T-helper 2 cell (primary cell): ENCODE measurements at places on chromosomes 5 and 9.

DNA sequence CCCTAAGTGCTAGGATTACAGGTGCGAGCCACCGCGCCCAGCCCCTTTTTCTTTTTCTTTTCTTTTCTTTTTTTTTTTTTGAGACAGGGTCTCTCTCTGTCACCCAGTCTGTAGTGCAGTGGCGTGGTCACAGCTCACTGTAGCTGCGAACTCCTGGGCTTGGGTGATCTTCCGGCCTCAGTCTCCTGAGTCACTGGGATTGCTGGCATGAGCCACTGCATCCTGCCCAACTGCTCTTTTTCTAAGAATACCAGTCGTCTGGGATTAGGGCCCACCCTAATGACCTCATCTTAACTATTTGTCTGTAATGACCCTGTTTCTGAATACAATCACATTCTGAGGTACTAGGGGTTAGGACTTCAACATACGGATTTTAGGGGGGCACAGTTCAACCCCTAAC, 34.1 kb upstream of the NANS start:
- no peak for DNase-seq

DNA sequence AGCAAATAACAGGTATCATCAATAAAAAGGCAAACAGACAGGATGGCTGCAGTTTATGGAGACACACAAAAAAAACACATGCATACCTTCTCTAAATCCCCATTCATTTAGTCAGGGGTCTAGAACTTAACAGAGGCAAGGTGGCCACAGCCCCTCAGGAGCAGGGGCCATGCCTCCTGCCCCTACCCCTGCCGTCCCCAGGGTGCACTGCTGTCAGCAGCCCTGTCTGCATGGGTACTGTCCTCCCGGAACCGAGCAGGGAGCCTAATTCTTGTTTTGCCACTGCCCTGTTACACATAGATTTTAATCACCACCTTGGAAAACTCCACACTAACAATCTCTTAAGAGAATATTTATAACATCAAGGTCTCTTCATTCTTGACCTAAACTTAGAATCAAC, 39.0 kb downstream of the ADAMTS12 start:
- no peak for DNase-seq

- no peak for DNase-seq
These were observed 386.1 kb downstream of the DNAH5 start for GRCh38 chr5:13558408-13558807.

- DNase-seq, result no peak
These were observed at the start of gene BICD2 for GRCh38 chr9:92764381-92764987. TSS of gene BICD2 (minus strand) at chr9:92764833. CDS start at chr9:92764744, 89 bp downstream.

- peak; percentile 29 for DNase-seq
These were observed 28.3 kb upstream of the NIPAL4 start for GRCh38 chr5:157431544-157432200.

DNA sequence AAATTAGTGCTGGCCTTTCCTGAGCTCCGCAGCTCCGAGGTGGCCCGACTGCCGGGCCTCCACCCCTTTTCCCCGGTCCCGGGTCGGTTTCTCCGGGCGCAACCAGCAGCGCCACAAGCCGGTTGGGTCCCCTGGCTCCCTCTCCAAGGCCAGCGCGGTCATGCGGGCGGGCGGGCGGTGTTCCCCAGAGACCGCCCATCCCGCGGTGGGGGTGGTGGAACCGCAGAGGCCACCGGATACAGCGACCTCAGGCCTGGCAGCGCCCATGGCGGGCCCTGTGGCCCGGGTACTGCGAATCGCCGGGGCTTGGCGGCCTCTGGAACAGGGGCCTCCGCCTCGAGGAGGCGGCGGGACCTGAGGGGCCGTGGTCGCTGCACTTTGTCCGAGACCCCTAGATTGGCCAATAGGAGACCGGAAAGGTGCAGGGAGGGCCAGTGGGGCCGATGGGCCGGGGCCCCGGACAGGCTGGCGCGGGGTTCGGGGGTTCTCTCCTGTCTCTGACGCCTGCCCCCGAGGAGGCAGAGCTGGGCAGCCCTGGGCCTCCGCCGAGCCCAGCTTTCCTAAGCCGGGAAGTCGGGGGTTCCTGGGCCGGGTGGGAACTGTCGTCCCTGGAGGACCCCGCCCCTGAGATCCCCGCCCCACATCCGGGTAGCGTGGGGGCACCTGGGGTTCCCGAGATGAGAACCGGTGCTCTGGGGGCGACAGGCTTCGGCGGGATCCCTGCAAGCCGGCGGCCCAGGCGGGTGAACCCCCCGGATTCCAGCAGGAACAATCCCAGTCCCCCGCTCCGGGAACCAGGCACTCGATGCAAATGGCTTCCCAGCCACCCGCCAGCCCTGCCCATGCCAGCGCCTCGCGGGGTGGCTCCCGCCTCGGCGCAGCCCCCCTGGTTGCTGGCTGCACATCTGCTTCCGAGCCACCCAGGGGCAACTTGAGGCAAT, 293.9 kb downstream of the ZSWIM6 start:
- DNase-seq, result no peak

DNA sequence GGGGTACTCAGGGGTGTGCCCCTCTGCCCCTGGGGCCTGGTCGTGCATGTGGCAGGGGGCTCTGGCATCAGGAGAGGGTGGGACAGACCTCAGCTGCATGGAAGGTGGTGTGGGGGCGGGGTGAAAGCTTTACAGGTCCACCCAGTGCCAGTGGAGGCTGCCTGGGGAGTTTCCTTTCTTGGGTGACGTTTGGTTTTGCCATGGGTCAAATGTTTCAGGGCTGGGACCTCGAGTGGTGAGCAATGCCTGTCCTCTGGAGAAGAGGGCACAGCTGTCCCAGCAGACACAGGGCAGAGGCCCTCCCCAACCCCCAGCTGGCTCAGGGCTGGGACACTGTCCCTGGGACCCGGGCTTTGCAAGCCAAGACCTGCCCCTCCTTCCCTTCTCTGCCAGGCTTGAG, 3.6 kb downstream of the RXRA start:
- DNase-seq, result no peak

DNA sequence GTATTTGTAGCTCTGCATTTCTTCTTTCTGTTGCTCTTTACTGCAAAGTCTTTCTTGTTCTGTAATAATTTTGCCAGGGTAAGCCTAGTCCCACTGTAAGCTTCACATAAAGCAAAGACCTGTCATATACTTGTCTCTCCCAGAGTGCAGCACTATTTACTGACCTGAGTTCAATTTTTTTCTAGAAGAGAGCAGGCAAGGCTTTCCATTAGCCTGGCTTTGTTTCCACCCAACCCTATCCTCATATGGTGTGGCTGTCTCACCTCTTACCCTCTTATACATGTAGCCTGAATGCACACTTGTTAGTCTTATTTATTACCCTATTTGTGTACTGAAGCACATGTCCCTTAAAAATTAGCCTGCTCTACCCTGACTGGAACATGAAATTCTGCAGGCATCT, 170.4 kb downstream of the EFNA5 start:
- DNase-seq, result no peak

GRCh38 chr5:102765350-102765749, 10.2 kb downstream of the PAM start:
- DNase-seq, result no peak

- no peak for DNase-seq
These were observed 19.7 kb downstream of the LCP2 start for GRCh38 chr5:170277867-170278281.

GRCh38 chr5:51202161-51202560, 181.1 kb upstream of the ISL1 start:
- DNase-seq, result no peak

GRCh38 chr5:66171349-66172344, 27.5 kb downstream of the SREK1 start:
- peak; percentile 88 for DNase-seq

DNA sequence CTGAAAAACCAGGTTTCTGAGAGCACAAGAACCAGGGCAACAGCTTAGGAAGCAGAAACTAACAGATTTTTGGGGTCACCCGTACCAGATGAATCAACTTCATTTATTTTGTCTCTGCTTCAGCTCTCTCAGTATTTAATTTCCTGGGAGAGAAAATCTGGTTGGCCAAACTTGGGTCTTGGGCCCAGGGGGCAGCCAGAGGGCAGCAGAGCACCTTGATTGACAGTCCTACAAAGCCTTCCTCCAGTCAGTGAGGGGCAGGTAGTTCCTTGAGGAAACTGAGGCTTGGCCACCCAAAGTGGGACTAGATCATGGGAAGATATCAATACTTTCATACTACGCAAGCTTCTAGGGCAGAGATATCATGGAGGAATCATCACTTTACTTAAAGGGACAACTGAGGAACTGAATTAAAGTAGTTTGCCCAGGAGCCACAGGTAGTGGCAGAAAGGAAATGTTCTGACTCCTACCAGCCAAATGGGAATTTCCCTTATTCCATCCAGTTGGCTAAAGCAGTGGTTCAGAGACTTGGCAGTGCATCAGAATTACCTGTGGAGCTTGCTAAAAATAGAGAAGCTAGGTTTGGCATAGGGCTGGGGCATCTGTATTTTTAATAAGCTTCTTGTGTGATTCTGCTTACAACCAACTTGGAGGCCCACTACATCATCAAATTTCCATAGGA, 21.5 kb upstream of the ARHGAP26 start:
- no peak for DNase-seq

GRCh38 chr9:132054024-132054423, 25.6 kb downstream of the MED27 start:
- DNase-seq, result no peak

GRCh38 chr9:33350310-33350709, 52.1 kb downstream of the AQP7 start:
- no peak for DNase-seq

- no peak for DNase-seq
These were observed 255.1 kb upstream of the NREP start for GRCh38 chr5:112012104-112012503.

DNA sequence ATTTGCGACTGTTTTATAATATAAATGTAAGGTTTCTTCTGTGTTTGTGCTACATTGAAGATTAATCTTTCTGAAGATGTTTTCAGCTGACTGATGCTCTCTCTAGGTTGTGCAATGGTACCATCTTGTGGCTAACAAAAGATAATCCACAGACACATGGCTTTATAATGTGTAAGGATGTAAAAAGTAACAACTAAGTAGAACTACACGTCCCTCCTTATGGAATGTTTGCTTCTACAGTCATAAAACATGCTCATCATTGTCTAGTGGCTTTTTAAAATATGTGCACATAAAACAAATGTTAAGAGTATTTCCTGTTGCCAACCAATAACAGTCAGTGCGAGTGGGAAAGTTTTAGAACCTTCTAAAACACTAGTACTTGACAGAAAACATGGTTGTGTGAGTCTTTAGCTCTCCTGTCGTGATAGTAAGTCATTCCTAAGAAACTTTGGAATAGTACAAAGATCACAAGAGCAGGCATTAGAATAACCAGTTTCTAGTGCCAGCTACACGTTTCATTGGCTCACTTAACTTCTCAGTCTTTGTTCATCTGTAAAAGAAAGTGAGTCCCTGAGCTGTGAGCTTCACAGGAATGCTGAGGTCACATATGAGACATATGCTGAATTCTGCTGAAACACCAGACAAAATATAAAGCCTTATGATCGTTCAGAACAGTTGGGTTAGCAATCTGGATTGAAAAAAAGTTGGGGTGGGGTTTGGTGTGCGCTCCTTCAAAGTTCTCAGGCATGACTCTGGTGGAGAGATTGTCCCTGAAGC, 75.7 kb upstream of the GLIS3 start:
- no peak for DNase-seq

DNA sequence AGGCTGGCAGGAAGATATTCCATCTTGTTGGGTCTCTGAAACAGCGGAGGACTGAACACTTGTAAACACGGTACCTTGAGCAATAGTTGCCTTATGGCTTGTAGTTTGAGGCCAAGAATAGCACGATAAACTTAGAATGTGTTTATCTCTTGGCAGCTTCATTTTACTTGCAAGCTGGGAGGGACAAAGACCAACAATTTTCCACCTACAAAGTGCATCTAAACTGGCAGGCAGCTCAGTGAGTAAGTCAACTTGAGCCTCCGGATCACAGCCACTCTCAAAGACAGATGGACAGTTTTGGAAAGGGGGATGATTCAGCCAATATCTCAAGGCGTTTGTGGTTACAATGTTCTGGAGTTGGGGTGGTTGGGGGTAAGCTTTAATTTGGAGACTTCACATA, 652.6 kb downstream of the CETN3 start:
- no peak for DNase-seq

GRCh38 chr9:100088202-100088601, 10.6 kb downstream of the ERP44 start:
- DNase-seq, result no peak

DNA sequence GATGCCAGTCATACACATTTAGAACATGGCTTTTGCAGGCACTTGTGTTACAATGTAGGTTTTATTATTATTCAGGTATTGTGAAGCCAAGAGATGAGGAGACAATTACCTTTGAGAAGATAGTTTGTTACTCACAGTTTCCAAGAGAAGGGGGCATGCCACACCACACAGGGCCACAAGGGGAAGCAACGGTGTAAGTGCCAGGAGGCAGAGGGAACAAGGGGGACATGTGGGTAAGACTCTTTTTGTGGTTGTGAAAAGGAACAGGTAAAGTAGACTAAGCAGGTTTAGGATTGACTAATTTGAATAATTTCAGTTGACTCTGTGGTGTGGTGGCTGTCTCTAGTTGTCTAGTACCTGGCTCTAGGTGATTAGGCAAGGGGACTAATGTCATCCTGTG, 191.2 kb downstream of the TRPM6 start:
- DNase-seq, result no peak

DNA sequence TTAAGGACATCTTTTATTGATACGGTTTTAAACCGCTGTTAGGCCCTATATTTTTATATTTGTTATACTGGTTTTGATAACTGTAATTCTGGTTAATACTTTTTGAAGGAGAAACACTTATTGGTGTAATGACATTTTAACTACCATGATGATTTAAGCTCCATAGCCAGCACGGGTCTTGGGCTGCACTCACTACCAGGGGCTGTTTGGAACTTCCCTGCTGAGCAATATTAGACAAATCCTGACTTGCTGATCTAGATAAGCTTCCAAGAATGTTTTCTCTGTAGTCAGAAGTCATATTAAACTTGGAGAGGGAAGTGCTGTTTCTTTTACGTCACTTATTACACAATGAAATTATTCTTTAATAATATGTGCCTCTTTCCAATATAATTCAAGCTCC, 540.0 kb upstream of the GRAMD2B start:
- DNase-seq, result no peak

- DNase-seq, result no peak
These were observed 17.7 kb downstream of the CAVIN4 start for GRCh38 chr9:100595391-100596199.

GRCh38 chr5:78611126-78611605, 37.4 kb downstream of the LHFPL2 start:
- DNase-seq, result no peak

DNA sequence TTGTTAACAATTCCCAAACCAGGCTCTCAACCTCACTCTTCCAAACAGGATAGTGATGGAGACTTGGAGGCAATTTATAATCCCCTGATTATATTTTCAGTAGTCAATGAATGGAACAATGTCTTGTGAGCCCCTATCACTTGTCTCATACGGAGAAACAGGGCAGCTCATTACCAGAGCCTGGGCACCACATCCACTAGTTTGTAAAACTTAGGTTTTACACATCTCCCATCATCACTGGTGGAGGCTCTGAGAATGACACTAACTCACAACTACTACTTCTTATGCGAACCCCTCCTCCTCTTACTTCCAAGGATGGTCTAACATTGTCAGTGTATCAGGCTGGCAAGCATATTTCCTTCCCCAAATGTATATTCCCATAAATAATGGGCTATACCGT, 253.7 kb downstream of the EPB41L4A start:
- no peak for DNase-seq

- DNase-seq, result no peak
These were observed 7.1 kb downstream of the RAPGEF1 start for GRCh38 chr9:131732636-131733289.
